Activated naive CD4-positive, alpha-beta T cell treated with anti-CD3 and anti-CD28 coated beads for 36 hours (primary cell): ENCODE measurements at places on chromosomes 3 and 15.
A peak's percentile ranks its signal among the peaks of the same experiment; 100 is the strongest.

- DNase-seq: no peak
Observed at GRCh38 chr3:50913260-50913659, 238.5 kb downstream of the DOCK3 start.

GRCh38 chr3:182525766-182526374, 267.4 kb upstream of the ATP11B start:
- no peak for DNase-seq

DNA sequence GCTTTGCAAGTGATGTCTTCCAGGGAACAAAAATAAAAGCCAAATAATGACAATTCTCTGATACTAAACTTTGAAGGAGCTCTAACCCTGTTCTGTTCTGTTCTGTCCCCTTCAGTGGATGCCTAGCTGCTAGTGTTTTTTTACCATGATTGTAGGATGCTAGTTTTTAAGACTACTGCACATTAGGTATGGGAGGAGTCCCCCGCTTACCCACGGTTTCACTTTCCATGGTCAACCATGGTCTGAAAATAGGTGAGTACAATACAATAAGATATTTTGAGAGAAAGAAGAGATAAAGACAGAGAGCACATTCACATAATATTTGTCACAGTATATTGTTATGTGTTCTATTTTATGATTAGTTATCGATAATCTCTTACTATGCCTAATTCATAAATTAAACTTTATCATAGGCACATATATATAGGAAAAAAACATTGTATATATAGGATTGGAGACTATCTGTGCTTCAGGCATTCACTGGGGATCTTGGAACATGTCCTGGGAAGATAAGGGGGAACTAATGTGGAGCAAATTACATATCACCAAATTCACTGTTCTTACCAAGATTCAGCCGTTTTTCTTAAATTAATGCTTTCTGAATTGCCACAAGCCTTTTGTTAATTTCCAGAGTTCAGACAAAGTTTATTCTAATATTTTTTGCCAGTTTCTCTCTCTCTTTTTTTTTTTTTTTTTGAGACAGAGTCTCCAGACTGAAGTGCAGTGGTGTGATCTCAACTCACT, 32.8 kb upstream of the POMGNT2 start:
- no peak for DNase-seq

- no peak for DNase-seq
Observed at GRCh38 chr15:33086500-33087121, 107.9 kb downstream of the FMN1 start.

DNA sequence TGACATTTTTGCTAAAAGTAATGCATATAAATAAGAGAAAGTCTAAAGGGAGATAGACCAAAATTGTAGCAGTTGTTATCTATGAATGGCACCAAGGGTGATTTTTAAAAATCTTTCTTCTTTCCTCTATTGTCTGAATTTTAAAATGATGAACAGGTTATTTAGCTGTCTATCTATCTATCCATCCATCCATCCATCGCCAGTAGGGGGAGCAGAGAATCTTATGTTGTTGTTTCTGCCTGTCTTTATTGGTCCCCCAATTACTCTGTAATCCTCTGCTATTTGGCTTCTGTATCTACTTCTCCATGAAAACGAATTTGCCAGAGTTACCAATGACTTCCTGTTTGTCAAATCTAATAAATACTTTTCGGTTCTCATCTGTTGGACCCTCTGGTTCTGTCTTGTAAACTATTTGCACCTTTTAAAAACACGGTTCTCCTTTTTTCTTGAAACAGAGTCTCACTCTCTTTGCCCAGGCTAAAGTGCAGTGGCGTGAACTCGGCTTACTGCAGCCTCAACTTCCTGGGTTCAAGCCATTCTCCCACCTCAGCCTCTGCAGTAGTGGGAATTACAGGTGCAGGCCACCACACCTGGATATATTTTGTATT, 86.0 kb downstream of the ECT2 start:
- DNase-seq: peak; percentile 40

DNA sequence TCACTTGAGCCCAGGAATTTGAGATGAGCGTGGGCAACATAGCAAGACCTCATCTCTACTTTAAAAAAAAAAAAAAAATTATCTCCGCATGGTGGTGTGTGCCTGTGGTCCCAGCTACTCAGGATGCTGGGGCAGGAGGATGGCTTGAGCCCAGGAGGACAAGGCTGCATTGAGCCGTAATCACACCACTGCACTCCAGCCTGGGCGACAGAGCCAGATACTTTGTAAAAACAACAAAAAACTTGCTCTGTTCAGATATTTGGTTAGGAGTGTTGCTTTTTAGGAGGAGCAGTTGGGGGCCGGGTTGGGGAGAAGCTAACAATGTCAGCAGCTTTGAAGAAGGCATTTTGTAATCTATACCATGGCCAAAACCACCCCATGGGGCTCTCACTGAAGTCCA, 4.1 kb downstream of the GCNT3 start:
- DNase-seq: no peak

- no peak for DNase-seq
Observed at GRCh38 chr15:90211440-90212143, 10.5 kb downstream of the SEMA4B start.

DNA sequence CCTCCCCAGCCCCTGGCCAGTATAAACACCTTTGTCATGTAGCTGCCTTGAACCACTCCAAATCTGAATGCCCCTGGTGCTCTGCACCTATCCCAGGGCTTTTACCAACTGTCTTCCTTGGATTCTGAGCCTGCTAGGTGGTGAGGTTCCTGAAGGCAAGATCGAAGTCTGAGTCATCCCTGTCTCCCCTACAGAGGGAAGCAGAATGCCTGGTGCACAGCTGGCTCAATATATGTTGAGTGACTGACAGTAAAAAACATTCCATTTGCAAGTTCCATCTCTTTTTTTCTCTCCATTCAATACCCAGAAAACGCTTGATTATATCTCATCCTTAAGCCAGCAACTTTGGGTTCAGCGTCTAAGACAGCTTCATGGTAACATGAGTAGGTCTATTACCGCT, 24.7 kb downstream of the SLC24A1 start:
- no peak for DNase-seq

GRCh38 chr3:196569003-196569516, 600 bp downstream of the FBXO45 start:
- peak; percentile 56 for DNase-seq
